ENCODE measurements at places on chromosomes 3 and 15. TPM values are rescaled to one million over a fixed set of nuclear protein-coding genes. Genes with fewer than 3 reads are reported as not detected.

Gene LEKR1
- 0.40 TPM for total RNA-seq

Gene ALG1L2
- not detected for total RNA-seq

Gene GNAT1
- 0.11 TPM for total RNA-seq

Gene TMEM42
- total RNA-seq = 11.8 TPM

Gene ITIH3
- total RNA-seq = not detected

Gene ADAMTSL3
- total RNA-seq = not detected

Gene BAHD1
- total RNA-seq = 17.6 TPM

Gene C3orf85
- total RNA-seq = not detected

Gene CRABP1
- not detected for total RNA-seq

Gene SPTSSB
- total RNA-seq = not detected

Gene FGF12
- total RNA-seq = not detected

Gene PROS1
- total RNA-seq = 0.20 TPM

Gene CFAP92
- total RNA-seq = 0.38 TPM

Gene OXNAD1
- total RNA-seq = 37.0 TPM

Gene PLSCR4
- total RNA-seq = not detected

Gene IQCH
- 1.2 TPM for total RNA-seq

GRCh38 chr3:37574177-37574943 is 287.3 kb upstream of the CTDSPL start:
- no peak overlapping the region for H3K4me3 ChIP-seq
- no peaks in the 10 kb centered on the region for H3K27me3 ChIP-seq
- no peaks in the 10 kb centered on the region for H3K4me1 ChIP-seq
- H3K36me3 ChIP-seq = no peaks in the 10 kb centered on the region
- no peak for DNase-seq

GRCh38 chr3:48708481-48708889 is 8.5 kb downstream of the IP6K2 start:
- H3K4me1 ChIP-seq = peaks cover 59% of the 10 kb centered on the region
- peak overlapping the region; percentile 79 for H3K27ac ChIP-seq
- no peak for DNase-seq
- H3K4me3 ChIP-seq = no peak overlapping the region

DNA sequence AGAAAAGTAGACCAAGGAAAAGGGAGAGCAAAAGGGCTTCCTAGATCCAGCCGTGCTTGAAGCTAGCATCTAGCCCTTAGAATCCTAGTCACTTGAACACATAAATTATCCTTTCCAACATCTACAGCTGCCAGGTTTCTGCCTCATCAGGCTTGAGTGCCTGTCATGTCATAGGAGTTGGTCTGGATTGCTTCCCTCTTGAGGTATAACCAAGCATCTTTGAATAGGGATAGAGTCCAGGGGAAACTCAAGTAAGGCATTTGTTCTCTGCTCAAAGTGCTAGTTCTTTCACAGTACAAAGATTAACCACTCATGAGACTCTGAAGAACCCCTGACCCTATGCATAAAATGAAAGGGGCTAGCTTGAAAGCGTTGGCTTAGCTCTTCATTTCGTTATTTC is 72.3 kb downstream of the SLCO3A1 start:
- H3K4me3 ChIP-seq = no peak overlapping the region
- DNase-seq = no peak
- no peaks in the 10 kb centered on the region for H3K27me3 ChIP-seq

DNA sequence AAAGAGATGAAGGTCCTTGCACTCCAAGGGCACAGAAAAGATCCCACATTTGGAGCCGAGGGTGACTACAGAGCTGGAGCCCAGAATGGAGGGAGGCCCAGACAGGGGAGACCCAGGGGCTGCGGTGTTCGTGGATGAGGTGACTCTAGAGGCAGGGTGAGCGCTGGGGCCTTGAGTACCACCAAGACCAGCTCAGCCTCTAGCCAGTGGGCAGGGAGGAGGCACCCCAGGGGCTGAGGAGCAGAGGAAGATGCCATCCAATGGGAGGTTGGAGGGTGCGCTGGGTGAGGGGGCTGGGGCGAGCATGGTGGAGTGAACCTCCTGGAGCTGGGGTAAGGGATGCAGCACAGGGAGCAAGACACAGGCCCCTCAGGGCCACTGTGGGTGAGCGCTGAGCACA is 13.3 kb downstream of the RRP9 start:
- H3K27ac ChIP-seq = no peak overlapping the region
- H3K4me3 ChIP-seq = no peak overlapping the region
- no peaks in the 10 kb centered on the region for H3K4me1 ChIP-seq
- no peaks in the 10 kb centered on the region for H3K27me3 ChIP-seq
- no peak for DNase-seq

DNA sequence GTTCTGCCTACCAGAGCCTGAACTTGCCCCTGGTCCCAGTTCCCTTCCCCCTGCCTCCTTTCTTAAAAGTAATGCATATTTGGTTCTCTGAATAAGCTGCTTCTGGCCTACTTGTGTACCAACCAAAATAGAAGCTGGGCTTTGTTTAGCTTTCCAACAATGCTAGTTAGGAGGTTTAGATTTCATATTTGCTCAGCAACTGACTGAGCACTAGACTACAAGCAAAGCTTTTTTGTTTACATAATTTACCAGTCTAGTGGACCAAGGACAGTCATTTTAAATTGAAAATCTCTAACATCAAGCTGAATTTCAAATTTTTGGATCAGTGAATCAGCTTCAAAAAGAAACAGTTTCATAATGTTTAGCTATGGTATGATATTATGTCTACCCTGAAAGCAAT is 331.2 kb downstream of the ULK4 start:
- H3K4me3 ChIP-seq = no peak overlapping the region
- H3K36me3 ChIP-seq = no peaks in the 10 kb centered on the region
- H3K27me3 ChIP-seq = no peaks in the 10 kb centered on the region
- DNase-seq = no peak

DNA sequence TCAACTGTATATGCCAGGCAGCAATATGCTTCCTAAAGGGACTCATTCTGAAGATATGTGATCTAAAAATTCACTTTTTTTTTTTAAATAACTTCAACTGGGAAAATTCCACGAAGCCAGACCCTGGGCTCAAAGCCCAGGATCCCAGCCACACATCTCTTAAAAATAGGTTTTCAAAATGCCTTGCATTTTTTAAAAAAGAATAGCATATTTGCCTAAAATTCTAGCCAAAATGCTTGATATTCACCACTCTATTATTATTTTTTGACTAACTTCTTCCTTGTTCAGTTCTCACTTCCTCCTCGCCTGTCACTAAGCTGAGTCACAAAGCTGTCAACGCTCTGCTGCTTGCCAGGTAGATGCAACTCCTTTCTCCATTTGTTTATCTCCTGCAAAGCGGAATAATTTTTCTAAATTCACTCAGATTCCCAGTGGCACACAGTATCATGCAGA is 28.0 kb upstream of the VGLL4 start:
- H3K36me3 ChIP-seq = no peaks in the 10 kb centered on the region
- no peak for DNase-seq
- no peak overlapping the region for H3K4me3 ChIP-seq
- H3K27me3 ChIP-seq = no peaks in the 10 kb centered on the region

DNA sequence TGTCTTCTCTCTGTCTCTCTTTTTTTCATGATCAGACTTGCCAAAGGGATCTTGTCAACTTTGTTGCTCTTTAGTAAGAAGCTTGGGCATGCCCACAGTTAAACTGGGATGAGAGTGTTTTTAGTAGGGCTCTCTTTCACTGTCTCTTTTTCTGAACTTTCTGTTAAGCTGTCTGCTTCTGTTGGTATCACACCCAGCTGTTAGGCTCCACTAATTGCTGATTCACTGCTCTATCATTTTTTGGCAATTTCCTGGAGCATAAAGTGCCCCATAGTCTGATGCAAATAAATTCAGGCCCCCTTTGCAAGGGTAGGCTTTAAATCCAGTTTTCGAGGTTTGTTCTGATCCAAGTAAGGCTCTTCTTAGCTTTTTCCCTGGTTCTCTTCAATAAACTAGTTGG is 360.4 kb upstream of the ADAMTS9 start:
- no peaks in the 10 kb centered on the region for H3K36me3 ChIP-seq
- no peaks in the 10 kb centered on the region for H3K4me1 ChIP-seq
- DNase-seq = no peak
- no peaks in the 10 kb centered on the region for H3K27me3 ChIP-seq
- H3K4me3 ChIP-seq = no peak overlapping the region

DNA sequence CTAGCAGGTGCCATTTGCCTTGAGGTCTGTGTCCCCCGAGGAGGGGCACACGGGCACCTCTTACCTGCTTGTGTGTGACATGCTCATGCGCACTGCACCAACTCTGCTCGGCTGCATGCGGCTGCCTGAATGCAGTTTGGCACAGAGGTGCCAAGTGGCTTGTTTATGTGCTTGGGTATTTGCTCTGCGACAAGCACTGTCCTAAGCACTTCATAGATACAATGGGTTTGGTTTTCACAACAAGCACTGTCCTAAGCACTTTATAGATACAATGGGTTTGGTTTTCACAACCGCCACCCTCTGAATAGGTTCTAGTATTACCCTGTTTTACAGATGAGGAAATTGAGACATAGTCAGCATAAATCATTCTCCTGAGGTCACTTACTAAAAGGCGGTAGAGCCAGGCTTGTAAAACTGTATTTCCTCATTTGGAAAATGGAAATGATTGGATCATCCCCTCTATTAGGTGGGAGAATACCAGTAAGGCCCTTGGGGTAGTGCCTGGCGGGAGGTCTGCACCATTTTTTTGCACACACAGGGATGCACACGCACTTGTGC is 487 bp downstream of the ITIH4 start:
- no peaks in the 10 kb centered on the region for H3K27me3 ChIP-seq
- no peaks in the 10 kb centered on the region for H3K36me3 ChIP-seq
- H3K4me3 ChIP-seq = no peak overlapping the region
- no peak for DNase-seq
- no peak overlapping the region for H3K27ac ChIP-seq
- peaks cover 5% of the 10 kb centered on the region for H3K4me1 ChIP-seq

DNA sequence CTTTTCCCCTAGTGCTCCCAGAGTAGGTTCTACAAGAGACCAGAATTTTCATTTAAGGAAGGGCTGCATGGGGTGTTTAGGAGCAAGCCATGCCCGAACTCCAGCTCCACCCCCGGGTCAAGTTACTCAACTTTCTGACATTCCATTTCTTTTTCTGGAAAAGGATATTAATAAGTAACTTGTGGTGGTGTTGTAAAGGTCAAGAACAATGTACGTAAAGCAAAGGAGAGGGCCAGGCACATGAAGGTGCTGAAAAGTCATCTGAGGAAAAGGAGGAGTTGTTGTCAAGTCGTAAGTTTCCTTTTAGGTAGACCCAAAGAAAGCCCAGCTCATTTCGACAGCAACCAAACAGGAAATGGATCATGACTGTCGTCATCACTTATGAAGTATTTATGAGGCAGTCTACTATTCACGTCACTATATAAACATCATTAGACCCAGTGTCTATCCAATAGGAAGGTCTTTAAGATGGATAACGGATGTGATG is 319.6 kb upstream of the IL12A start:
- H3K36me3 ChIP-seq = no peaks in the 10 kb centered on the region
- DNase-seq = no peak
- H3K27me3 ChIP-seq = no peaks in the 10 kb centered on the region
- no peaks in the 10 kb centered on the region for H3K4me1 ChIP-seq

- peaks cover 41% of the 10 kb centered on the region for H3K36me3 ChIP-seq
- peaks cover 66% of the 10 kb centered on the region for H3K4me1 ChIP-seq
- no peak overlapping the region for H3K4me3 ChIP-seq
- H3K27ac ChIP-seq = peak overlapping the region; percentile 77
Observed at GRCh38 chr3:122572940-122573412, 4.5 kb upstream of the PARP15 start.

GRCh38 chr3:58104151-58104550 is 95.9 kb downstream of the FLNB start:
- no peaks in the 10 kb centered on the region for H3K27me3 ChIP-seq
- H3K27ac ChIP-seq = peak overlapping the region; percentile 56
- DNase-seq = no peak
- H3K36me3 ChIP-seq = peaks cover 30% of the 10 kb centered on the region
- peak overlapping the region; percentile 18 for H3K4me3 ChIP-seq
- H3K4me1 ChIP-seq = peaks cover 39% of the 10 kb centered on the region

- H3K4me3 ChIP-seq = no peak overlapping the region
- DNase-seq = no peak
- H3K4me1 ChIP-seq = no peaks in the 10 kb centered on the region
- no peaks in the 10 kb centered on the region for H3K36me3 ChIP-seq
- H3K27ac ChIP-seq = no peak overlapping the region
Observed at GRCh38 chr3:23029001-23029400, 174.1 kb upstream of the UBE2E2 start.

GRCh38 chr3:41200669-41201021 is 1.3 kb downstream of the CTNNB1 start:
- H3K27me3 ChIP-seq = peaks cover 8% of the 10 kb centered on the region
- peaks cover 16% of the 10 kb centered on the region for H3K36me3 ChIP-seq
- H3K4me1 ChIP-seq = peaks cover 43% of the 10 kb centered on the region

- H3K36me3 ChIP-seq = no peaks in the 10 kb centered on the region
- no peak for DNase-seq
- H3K27me3 ChIP-seq = peaks cover 17% of the 10 kb centered on the region
- no peak overlapping the region for H3K4me3 ChIP-seq
- peaks cover 4% of the 10 kb centered on the region for H3K4me1 ChIP-seq
Observed at GRCh38 chr3:157442729-157443128, 6.1 kb downstream of the PTX3 start.

DNA sequence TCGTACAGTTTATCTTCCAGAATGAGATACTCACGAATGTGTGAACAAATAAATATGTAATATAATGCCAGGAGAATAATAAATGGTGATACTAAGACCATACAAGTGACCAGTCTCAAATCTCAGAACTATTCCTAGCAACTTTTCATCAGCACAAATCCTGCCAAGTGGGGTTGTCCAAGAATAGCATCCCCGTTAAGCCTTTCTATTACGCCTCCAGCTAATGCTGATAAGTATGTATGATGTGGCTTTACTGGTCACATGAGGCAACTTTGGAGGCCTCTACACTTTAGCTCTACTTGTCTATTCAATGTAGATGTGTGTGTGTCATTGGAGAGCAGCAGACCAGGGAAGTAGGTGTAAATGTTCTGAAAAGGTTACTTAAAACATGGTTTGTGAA is 129.5 kb downstream of the KCNMB2 start:
- H3K4me3 ChIP-seq = no peak overlapping the region
- H3K27me3 ChIP-seq = no peaks in the 10 kb centered on the region
- H3K36me3 ChIP-seq = no peaks in the 10 kb centered on the region
- peaks cover 3% of the 10 kb centered on the region for H3K4me1 ChIP-seq
- no peak for DNase-seq
- no peak overlapping the region for H3K27ac ChIP-seq

DNA sequence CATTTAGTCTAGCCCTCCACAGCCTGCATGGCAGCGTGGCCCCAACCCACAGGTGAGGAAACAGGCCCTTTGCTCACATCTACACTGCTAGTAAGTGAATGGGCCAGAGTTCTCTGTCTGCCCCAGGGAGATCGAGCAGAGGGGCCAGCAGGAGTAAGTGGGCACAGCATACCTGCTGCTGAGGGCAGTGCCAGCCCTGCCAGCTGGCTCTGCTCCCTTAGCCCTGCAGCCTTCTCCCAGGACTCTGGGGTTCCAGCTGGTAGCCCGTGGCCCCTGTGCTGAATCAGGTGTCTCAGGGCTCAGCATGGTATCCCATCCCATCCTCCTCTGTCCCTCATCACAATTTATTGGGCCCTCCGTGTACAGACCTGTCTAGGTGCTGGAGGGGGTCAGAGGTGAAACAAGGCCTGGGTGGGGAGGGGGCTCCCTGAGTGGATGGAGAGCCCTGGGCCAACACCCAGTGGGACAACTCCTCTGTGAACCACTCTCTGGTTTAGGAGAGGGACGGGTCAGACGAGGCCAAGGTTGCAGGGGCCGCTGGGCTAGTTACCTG is 101.8 kb downstream of the DNAJB8 start:
- H3K4me1 ChIP-seq = no peaks in the 10 kb centered on the region
- no peaks in the 10 kb centered on the region for H3K27me3 ChIP-seq
- DNase-seq = no peak
- H3K36me3 ChIP-seq = no peaks in the 10 kb centered on the region

- no peaks in the 10 kb centered on the region for H3K27me3 ChIP-seq
- H3K4me3 ChIP-seq = peak overlapping the region; percentile 59
- peak overlapping the region; percentile 83 for H3K27ac ChIP-seq
- peaks cover 26% of the 10 kb centered on the region for H3K36me3 ChIP-seq
Observed at GRCh38 chr3:66394019-66394752, 106.6 kb downstream of the LRIG1 start.

Data from activated CD8-positive, alpha-beta T cell treated with anti-CD3 and anti-CD28 coated beads for 36 hours (primary cell).